Caco-2 (cell line): ENCODE measurements at places on chromosomes 11 and 22. TPM values are rescaled to one million over a fixed set of nuclear protein-coding genes. Genes with fewer than 3 reads are reported as not detected.

DNA sequence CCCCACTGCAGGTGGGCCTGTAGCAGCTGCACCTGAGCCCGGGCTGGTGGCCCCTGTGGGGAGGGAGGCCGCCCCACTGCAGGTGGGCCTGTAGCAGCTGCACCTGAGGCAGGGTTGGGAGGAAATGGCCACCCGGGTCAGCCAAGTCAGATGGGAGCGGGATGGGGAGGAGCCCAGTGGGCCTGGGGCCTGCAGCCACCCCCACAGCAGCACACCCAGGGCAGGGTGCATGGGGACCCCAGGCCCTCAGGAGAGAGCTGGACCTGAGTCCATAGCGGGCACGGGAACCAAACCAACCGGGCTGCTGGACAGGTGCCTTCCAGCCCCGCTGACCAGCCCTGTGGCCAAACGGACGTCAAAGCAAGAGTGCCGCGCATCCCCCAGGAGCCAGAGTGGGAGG is 61.7 kb downstream of the BRD1 start:
- DNase-seq, result no peak

SC5D gene
- total RNA-seq, result 106 and 126 TPM in 2 replicates

- DNase-seq, result no peak
Observed at GRCh38 chr11:36007127-36007655, 63.3 kb downstream of the LDLRAD3 start.

DNA sequence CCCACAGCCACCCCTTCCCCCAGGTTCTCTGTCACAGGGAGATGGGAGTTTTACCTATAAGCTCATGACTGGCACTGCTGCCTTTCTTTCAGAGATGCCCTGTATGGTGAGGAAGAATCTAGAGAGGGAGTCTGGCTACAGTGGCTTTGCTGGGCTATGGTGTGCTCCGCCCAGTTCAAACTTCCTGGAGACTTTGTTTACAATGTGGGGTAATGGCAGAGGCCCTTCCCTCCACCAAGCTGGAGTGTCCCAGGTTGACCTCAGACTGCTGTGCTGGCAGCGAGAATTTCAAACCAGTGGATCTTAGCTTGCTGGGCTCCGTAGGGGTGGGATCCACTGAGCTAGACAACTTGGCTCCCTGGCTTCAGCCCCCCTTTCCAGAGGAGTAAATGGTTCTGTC is 143.5 kb downstream of the MSANTD4 start:
- DNase-seq, result peak; percentile 37

DNA sequence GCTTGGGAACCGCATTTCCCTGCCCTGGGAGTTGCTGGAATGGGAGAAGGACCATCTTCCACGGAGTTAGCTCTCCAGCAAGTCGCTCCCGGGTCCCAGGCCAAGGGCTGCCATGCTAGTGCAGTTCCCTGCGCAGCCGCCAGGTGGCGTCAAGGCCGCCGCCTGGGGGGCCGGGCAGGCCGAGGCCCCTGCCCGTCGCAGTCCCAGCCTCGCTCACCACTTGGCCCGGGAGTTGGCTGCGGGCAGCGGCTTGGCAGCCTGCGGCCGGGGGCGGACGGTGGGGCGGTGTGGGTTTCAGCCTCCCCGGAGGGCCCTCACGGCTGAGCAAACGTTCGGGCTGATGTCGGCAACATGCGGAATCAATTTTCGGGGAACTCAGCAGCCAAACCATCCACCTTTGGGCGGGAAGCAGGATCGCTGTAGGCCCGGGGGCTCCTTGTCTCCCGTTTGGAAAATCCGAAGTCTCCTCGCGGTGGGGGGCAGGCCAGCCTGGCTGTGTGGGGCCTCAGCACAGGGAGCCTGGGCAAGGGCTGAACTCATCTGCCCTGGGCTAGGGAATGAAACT is 415.1 kb downstream of the SOX6 start:
- DNase-seq, result no peak

LMO1 gene
- total RNA-seq, result not detected in 2 replicates

DNA sequence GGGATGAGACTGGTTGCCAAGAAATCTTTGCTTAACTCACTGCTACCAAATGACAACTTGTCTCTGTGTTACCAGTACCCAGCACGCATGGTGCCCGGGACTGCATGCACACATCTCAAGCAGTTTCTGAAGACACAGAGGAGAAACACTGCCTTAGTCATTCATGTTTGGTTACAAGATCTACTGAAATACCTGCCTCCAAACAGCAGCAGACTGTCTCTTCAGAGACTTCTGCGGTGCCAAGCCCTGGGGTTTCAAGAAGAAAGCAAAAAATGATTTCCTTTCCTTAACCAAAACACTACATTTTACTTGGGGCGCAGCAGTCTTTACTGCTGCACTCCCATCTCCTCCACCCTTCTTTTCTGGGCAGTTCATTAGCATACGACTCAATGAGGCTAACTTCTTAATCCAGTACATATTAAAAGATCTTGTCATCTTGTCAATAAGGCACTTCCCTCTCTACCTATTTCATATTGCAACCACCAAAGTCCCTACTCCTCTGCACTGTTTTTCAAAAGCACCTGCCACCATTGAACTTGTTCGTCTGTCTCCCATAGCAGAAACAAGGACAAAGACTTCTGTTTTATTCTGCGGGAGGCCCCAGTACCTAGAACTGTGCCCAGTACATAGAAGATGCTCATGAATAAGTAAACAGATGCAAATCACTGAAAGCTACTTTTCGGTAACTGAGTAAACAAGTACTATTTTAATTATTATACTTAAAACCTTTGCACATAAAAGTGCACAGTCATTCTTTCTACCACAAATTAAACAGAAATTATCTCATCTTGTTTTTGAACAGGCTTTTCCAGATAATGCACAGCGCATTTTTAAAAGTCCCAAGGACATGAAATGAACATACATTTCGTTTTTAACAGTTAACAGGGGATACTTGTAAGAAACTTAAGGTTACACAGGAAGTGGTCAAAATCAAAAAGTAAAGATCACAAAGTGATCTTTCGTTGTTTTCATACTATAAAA is 4.0 kb downstream of the NAP1L4 start:
- no peak for DNase-seq

WNT7B gene
- total RNA-seq, result 0.57 and 0.77 TPM in 2 replicates
